Temporal lobe (tissue), 4 donors: ENCODE measurements at places on chromosomes 1 and 21. TPM values are rescaled to one million over a fixed set of nuclear protein-coding genes. Genes with fewer than 3 reads are reported as not detected.

Gene RXFP4
- total RNA-seq = not detected

Gene STYXL2
- total RNA-seq = 0.25 TPM

Gene IQGAP3
- 0.98 TPM for total RNA-seq

Gene ESRRG
- 7.1 TPM for total RNA-seq

Gene TRAPPC10
- 16.2 TPM for total RNA-seq

Gene C1orf74
- total RNA-seq = 1.5 TPM

Gene ERICH3
- 15.0 TPM for total RNA-seq

Gene FCRL1
- under 0.01 TPM for total RNA-seq

Gene MSH4
- 0.98 TPM for total RNA-seq

Gene LCE1B
- not detected for total RNA-seq

Gene FH
- total RNA-seq = 35.7 TPM

Gene HLX
- 1.2 TPM for total RNA-seq

Gene AQP10
- not detected for total RNA-seq

Gene CHRM3
- 21.4 TPM for total RNA-seq

Gene SZRD1
- total RNA-seq = 7.4 TPM

Gene JUN
- 96.1 TPM for total RNA-seq

Gene RASSF5
- total RNA-seq = 0.98 TPM

Gene CFAP141
- not detected for total RNA-seq

Gene RXRG
- 7.1 TPM for total RNA-seq

Gene HJV
- total RNA-seq = under 0.01 TPM

Gene AMY1A
- total RNA-seq = not detected

Gene ANGPTL3
- not detected for total RNA-seq

Gene SRSF11
- 124 TPM for total RNA-seq

Gene CHI3L2
- total RNA-seq = 0.49 TPM

Gene NCMAP
- under 0.01 TPM for total RNA-seq

Gene HAPLN2
- 0.98 TPM for total RNA-seq

Gene HMGB4
- not detected for total RNA-seq

Gene PCP4L1
- total RNA-seq = 3.0 TPM

Gene RUNX3
- under 0.01 TPM for total RNA-seq

Gene MPL
- total RNA-seq = not detected

Gene IFNAR2
- total RNA-seq = 7.9 TPM

Gene NGF
- total RNA-seq = 0.74 TPM

Gene FAM163A
- total RNA-seq = 0.25 TPM
